GF-D8 (cell line): ENCODE measurements at places on chromosomes 16 and 17.
A peak's percentile ranks its signal among the peaks of the same experiment; 100 is the strongest.

GRCh38 chr17:64564098-64564497 is 57.3 kb downstream of the CEP95 start:
- no peak for DNase-seq

DNA sequence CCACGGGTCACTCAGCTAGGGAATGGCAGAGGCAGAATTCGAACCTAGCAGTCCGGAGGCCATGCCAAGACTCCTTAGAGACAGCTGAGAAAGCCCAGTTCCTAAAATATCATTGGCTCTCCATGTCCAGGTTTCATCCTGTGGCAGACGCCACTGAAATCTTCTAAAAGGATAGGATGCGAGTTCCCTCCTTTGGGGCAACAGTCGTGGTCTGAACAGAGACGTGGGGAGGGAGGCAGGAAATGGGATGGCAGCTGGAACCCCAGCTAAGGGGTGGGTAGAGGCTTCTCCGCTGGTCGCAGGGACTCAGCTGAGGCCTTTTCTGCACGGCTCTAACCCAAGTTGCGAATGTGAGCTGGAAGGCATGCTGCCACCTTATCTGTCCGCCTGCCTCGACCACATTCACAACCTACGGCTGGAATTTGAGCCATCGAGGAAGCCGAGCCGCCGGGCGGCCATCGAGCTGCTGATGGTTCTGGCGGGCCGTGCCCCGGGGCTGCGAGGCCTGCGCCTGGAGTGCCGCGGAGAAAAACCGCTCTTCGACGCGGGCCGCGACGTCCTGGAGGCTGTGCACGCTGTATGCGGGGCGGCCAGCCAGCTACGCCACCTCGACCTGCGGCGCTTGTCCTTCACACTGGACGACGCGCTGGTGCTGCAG is 1.9 kb upstream of the HSF4 start:
- no peak for DNase-seq

- no peak for DNase-seq
Observed at GRCh38 chr17:10429421-10430045, 7.8 kb upstream of the MYH8 start.

GRCh38 chr17:603406-604114 is 111.1 kb downstream of the VPS53 start:
- DNase-seq: no peak

DNA sequence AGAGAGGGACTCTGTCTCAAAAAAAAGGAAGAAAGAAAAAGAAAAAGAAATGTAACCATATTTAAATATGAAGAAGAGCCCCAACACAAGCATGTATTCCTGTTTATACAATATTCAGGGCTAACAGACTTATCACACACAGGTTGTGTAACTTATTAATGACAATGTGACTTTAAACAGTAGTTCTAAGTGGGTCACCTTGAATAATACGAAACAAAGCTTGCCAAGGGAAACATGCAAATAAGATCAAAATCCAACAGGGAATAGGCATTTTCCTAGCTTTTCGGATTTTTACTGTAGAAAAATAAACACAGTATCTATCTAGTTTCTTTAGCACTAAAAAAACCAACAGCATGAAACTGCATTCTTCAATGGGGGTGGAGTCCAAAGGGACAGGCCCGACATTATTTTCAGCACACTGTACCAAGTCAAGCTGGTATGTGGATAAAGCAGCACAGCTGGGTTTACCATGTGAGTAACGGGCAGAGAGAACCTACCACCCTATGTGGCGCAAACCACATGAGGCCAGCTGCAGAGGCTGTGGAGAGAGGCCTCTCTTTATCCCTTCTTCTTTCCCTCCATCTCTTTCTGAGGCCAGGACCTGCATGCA is 45.3 kb downstream of the TOM1L2 start:
- DNase-seq: no peak

DNA sequence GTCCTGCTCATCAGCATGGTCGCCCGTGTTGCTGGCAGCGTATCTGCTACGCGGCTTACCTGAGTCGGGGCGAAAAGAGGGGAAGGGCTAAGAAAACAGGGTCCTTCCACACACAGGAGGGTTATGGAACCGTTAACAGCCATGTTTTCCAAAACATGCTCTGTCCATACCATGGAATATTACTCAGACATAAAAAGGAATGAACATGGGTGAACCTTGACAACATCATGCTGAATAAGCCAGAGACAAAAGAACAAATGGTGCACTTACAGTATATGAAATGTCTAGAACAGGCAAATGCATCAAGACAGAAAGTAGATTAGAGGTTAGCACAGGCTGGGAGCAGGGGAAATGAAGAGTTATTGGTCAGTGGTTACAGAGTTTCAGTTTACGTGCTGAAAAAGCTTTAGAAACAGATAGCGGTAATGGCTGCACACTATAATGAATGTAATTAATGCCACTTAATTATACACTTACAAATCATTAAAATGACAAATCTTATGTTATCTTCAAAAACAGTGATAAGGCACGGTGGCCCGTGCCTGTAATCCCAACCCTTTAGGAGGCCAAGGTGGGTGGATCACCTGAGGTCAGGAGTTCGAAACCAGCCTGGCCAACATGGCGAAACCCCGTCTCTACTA is 7.8 kb downstream of the NPRL3 start:
- DNase-seq: no peak

DNA sequence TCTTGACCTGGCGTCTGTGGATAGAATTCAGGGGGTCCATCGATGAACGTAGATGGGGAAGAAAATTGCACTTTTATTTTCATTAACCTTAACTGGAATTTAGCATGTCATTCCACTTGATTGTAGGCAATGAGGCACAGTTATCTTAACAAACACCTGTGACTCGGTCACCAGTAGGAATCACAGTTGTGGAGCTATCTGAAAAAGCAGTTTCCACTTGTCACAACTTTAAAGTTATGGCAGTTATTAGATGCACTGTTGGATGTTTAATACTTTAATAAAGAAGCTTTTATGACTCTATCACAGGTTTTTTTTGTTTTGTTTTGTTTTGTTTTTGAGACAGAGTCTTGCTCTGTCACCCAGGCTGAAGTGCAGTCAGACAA is 83.7 kb upstream of the LGALS9 start:
- no peak for DNase-seq

GRCh38 chr16:69495821-69496220 is 69.9 kb upstream of the NFAT5 start:
- DNase-seq: no peak

GRCh38 chr16:3118846-3119245 is 6.5 kb downstream of the ZNF205 start:
- DNase-seq: no peak

DNA sequence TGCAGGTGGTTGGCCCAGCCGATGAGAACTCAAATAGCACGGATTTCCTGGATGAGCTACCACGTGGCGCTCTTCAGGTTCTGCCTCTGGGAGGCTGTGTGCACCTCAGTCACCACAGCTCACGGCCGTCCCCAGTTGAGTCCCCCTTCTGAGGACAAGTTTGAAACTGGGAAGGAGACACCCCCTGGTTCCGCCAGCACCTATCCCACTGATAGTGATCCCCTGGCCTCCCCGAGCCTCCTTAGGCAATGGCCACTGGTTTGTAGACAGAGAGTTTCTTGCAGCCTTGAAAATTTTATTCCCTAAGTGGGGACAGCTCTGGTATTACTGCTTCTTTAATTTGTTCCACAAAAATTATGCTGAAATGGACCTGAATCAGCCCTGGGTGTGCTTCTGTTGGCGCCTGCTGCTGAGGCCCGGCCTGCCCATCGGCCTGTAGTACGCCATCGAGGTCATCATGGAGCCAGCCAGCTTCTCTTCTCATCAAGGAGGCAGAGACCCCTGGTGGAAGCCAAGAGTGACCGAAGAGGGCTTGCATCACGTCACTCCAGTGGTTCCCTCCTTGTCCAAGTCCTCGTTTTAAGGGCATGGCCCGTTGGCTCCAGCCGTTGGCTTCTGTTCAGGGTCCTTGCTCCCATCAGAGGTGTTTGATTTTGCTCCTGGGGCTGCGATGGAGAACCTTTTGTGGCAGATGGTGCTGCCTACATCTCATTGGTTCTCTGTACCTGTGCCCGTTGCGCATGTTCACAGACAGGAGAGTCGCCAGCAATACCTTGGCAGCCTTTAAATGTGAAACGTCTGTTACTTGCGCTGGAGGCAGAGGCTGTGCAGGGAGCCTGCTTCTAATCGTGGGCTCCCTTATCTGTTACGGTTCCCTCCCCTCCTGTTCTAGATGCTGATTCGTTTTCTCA is 9.3 kb downstream of the SMCR8 start:
- no peak for DNase-seq

- no peak for DNase-seq
Observed at GRCh38 chr17:77155125-77155524, 14.4 kb downstream of the SEC14L1 start.

GRCh38 chr17:66992911-66993442 is 28.5 kb downstream of the CACNG4 start:
- no peak for DNase-seq

- DNase-seq: no peak
Observed at GRCh38 chr16:89344846-89345611, 127.5 kb downstream of the ZNF778 start.

DNA sequence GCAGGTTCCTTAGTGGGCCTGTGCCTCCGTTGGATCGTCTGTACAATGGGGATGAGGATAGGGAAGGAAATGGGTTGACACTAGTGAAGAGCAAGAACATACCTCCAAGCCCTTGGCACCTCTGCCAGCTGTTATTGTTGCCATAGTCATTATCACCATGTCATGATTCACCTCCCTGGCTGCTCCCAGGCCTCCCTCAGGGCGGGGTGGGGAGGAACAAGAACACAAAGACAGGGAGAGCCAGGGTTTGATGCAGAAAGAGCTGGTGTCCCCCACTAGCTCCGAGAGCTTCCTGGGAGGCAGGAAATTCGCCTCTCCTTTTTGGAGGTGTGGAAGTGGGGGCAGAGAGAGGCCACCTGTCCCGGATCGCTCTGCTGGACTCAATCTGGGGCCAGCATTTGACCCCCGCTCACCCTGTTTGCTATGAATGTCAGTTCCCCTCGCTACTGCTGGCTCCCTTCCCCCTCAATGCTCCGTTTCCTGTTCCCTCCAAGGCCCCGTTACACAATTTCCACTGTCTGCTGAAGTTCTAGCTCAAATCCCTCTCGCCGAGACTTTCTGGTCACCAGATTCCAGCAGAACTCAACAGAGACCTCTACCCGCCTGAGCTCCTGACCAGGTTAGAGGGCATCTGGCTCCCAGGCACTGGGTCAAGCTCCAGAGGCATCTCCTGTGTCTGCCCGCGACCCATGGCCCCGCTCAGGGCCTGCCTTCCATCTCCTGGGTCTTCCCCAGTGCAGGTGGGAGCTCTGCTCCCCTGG is 9.1 kb downstream of the TIMP2 start:
- peak; percentile 85 for DNase-seq

DNA sequence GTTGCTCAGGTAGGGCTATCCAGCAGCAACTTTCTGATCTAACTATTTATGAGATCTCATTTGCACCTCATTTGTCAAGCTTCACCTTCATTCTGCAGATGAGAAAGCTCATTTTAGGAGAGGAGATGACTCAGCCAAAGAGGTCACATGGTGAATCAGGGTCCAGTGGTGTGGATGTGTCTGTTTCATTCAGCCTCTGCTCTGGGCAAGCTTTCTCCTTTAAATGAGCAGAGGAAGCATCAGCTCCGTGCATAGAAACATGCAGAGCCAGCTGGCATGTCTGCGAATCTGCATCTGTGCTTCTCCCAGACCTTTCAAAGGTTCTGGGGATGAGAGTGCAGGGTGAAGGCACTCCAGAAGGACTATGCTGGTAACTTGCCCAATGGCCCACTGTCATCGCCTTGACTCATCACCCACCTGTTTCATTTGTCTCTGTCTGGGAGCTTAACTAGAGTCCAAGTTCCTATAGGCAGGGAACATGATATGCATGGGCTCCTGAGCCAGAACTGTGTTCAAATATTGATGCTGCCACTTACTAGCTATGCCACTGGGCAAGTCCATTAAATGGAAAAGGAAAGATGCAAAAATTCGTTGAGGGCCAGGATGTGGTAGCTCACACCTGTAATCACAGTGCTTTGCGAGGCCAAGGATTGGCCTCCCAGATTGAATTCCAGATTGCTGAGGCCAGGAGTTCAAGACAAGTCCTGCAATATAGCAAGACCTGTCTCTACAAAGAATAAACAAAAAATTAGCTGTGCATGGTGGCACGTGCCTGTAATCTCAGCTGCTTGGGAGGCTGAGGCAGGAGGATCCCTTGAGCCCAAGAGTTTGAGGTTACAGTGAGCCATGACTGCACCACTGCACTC is 67.1 kb upstream of the NLK start:
- no peak for DNase-seq

DNA sequence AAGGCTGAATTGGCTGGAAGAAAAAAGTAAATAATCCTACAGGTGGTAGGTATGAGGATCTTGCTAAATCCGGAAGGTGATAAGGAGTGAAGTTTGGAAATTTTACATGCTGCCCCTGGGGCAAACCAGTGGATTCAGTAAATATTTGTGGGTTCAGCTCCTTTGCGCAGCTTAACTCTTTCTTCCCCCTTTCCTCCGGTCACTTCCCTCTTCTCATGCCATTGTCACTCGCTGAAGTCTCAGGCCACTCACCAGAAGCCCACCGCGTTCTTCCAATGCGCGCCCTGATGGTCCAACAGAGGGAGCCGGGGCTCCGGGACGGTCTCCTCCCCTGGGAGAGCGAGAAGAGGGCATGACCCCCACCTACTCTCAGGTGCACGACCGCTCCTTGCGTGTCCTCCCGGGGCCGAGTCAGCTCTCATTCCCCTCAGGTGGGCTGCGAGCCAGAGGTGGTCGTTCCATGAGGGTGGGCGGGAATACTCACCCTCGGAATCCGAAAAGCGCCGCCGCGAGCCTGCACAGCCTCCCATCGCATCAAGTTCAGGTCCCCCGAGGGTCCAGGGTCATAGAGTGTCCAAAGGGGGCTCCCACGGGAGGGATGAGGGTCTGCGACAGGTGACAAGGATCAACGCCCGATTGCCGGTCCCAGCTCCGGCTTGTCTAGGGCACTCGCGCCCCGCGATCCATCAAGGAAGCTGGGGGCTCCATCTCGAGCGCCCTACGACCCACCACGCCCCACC is 474 bp downstream of the CLN3 start:
- DNase-seq: peak; percentile 52

- no peak for DNase-seq
Observed at GRCh38 chr16:11090232-11090631, 145.9 kb downstream of the CLEC16A start.

DNA sequence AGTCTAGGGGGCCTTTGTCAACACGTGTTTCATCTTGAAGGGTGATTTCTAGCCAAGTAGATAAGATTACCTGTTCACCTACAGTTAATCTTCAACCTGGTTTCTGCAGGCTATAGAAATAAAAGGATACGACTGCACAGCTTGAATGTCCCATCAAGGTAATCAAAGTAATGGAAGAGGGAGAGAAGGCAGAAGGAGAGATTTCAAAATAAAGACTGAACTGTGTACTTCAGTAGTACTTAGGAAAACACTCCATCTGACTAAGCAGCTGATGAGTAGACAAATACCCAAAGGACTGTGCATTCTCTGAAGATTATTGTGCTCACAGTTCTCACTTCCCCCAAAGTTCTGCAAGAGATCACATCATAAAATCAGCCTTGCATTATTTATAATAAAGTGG is 5.8 kb upstream of the RFFL start:
- DNase-seq: no peak
